Subcutaneous preadipocyte (primary cell): ENCODE measurements at places on chromosomes 3 and 15. TPM values are rescaled to one million over a fixed set of nuclear protein-coding genes. Genes with fewer than 3 reads are reported as not detected.

Gene ANKUB1
- total RNA-seq = not detected in 2 replicates

Gene FANCD2
- 18.4 and 31.7 TPM in 2 replicates for total RNA-seq

Gene SCN11A
- total RNA-seq = under 0.01 TPM in 1 of 2 replicates, not detected in the other

Gene HYAL1
- total RNA-seq = 2.7 and 3.7 TPM in 2 replicates

Gene SPATA12
- not detected in 2 replicates for total RNA-seq

Gene PPP2R3A
- total RNA-seq = 15.8 and 23.5 TPM in 2 replicates

Gene FGD5
- 5.3 and 10.3 TPM in 2 replicates for total RNA-seq

Gene ZBED2
- not detected in 2 replicates for total RNA-seq

Gene NANOGP8
- total RNA-seq = 0.39 and 0.73 TPM in 2 replicates

Gene BUB1B
- total RNA-seq = 18.4 and 40.1 TPM in 2 replicates

Gene WNT7A
- not detected in 2 replicates for total RNA-seq
